ENCODE measurements at places on chromosomes 5 and 9. TPM values are rescaled to one million over a fixed set of nuclear protein-coding genes. Genes with fewer than 3 reads are reported as not detected.

DNA sequence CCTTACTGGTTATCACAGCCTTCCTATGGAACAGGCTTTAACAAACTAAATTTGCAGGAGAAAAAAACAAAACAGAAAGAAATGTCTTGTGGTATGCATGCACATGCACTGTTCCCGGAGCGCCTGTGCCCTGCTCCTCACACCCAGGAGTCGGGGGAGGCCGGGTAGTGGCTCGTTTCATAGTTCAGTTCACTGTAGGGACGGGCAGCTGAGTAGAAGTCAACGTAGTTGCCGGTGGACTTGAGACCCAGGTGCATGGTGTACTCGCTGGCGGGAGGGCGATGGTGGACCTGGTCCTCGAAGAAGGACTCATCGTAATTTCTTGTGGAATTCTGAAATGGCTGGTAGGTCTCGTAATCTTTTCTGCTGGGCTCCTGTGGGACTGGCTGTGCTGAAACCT lies 212.3 kb upstream of the DAP start:
- no peaks in the 10 kb centered on the region for H3K27me3 ChIP-seq
- H3K27ac ChIP-seq, result no peak overlapping the region
- no peaks in the 10 kb centered on the region for H3K36me3 ChIP-seq
- H3K4me3 ChIP-seq, result no peak overlapping the region

CARD6 gene
- total RNA-seq, result 1.7 TPM

DNA sequence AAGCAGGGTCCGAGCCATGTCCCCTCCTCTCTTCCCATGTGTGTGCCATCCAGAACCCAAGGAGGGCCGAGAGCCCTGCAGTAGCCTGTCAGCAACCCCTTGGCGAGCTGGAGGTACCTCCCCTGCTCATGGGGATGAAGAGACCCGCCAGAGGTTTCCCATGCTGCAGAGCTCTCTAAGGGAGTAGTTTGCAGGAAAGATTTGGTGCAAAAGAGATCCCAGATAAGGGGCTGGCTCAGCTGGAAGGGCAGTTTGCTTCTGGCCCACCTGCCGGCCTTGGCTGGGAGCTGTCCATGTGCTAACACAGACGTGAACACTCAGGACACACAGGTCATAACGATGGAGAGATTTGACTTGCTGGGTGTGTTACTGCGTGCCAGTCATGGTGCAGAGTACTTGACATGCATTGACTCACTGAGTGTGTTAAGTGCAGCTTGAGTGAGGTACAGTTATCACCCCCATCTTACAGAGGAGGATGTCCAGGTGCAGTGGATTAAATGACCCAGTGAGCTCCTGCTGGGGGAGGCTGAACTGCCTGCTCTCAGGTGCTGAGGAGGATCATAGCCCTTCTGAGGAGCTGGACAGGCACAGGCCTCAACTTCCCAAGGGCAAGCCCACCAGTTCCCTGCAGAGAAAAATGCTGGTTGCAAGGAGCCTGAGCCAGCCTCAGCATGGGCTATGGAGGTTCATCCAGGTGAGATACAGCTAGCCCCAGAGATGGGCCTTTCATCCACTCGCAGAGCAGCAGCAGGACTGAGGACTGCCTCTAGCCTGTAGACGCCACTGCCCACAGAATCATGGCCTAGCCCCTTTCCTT lies 6.3 kb upstream of the SLC25A48 start:
- peaks cover 4% of the 10 kb centered on the region for H3K4me1 ChIP-seq
- no peak overlapping the region for H3K4me3 ChIP-seq
- H3K27ac ChIP-seq, result no peak overlapping the region
- peaks cover 3% of the 10 kb centered on the region for H3K27me3 ChIP-seq
- DNase-seq, result no peak

DNA sequence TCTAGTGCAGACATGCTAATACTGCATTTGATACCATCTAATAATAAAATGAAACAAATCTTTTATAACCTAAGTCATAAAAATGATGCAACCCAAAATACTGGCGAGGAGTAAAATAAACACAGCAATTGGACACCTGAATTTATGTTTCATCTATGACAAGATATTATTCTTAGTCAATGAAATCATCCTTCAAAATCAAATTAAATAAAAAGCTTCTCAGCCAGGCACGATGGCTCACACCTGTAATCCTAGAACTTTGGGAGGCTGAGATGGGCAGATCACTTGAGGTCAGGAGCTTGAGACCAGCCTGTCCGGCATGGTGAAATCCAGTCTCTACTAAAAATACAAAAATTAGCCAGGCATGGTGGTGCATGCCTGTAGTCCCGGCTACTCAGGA lies 179.0 kb downstream of the TMEM232 start:
- H3K36me3 ChIP-seq, result no peaks in the 10 kb centered on the region
- no peaks in the 10 kb centered on the region for H3K27me3 ChIP-seq
- H3K4me3 ChIP-seq, result no peak overlapping the region
- no peak for DNase-seq

DNA sequence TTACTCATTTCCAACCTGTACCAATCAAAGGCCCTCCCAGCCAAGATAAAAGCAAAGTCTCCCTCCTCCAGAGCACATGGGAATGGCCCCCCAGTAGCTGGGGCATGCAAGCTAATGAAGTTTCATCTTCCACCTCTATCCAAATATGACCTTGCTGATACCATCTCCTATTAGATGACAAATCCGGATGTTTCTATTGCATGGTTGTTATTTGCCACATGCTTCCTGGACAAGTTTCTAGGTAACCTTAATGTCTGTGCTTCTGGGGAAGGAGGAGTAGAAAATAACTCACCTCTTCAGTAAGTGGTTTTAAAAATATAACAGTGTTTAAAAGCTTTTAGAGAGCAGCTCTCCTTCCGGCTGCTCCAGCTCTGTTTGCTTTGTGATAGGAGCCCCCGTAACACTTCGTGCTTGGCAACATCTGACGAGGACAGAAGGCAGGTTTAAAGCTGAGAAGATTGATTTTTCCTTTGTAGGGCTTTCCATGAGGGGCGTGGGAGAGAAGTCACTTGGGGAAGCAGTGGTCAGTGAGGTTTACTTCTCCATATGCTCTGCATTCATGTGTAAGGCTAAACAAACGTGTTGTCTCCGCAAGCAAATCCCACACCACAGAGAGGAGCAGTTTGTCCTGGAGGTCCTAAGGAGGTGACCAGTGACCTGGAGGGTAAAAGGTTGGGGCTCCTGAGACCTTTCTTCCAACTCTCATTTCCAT lies 40.3 kb upstream of the GLRX start:
- peak overlapping the region; percentile 74 for H3K27ac ChIP-seq
- no peak for DNase-seq
- H3K27me3 ChIP-seq, result no peaks in the 10 kb centered on the region
- H3K4me3 ChIP-seq, result peak overlapping the region; percentile 48
- no peaks in the 10 kb centered on the region for H3K36me3 ChIP-seq

- peaks cover 4% of the 10 kb centered on the region for H3K4me1 ChIP-seq
- H3K4me3 ChIP-seq, result no peak overlapping the region
- no peaks in the 10 kb centered on the region for H3K36me3 ChIP-seq
- DNase-seq, result no peak
- H3K27ac ChIP-seq, result no peak overlapping the region
Observed at GRCh38 chr5:66987126-66987525, 209.5 kb downstream of the CD180 start.

CCDC183 gene
- 0.14 TPM for total RNA-seq

EIF4EBP3 gene
- 13.8 TPM for total RNA-seq

REEP5 gene
- total RNA-seq, result 75.3 TPM

DNA sequence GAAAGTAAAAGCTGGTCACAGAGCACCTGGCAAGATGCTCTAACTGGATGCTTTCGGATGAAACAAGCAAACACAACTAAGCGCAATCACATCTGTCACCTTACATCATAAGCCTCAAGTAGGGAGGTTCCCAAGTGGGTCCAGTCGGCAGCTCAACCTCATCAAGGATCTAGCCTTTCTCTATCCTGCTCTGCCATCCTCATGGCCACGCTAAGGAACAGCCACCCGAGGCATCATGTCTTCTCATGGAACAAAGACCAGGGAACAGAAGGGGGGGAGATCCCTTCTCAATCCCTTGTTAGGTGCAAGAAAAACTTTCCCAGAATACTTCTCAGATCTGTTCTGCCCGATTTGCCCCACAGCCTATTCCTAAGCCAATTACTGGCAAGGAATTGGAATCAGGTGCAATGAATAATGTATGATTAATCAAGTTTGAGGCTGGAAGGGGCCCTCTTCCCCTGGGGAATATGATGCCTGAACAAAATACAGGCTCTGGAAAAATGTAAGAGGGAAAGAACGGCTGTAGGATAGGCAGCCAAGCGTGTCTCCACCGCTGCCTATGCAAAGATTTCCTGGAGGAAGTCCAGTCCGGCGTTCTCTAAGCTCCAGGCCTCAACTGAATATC lies 1.3 kb upstream of the HABP4 start:
- no peaks in the 10 kb centered on the region for H3K36me3 ChIP-seq
- no peak for DNase-seq
- peak overlapping the region; percentile 80 for H3K4me3 ChIP-seq
- H3K4me1 ChIP-seq, result peaks cover 17% of the 10 kb centered on the region

GRCh38 chr5:5521478-5521877 lies 99.0 kb downstream of the ICE1 start:
- peaks cover 23% of the 10 kb centered on the region for H3K4me1 ChIP-seq
- H3K27me3 ChIP-seq, result no peaks in the 10 kb centered on the region
- H3K27ac ChIP-seq, result peak overlapping the region; percentile 2

SLC28A3 gene
- total RNA-seq, result 0.44 TPM

GRCh38 chr9:81844131-81844567 lies 84.1 kb upstream of the SPATA31D4 start:
- DNase-seq, result no peak
- H3K36me3 ChIP-seq, result no peaks in the 10 kb centered on the region
- H3K4me3 ChIP-seq, result no peak overlapping the region
- H3K4me1 ChIP-seq, result no peaks in the 10 kb centered on the region

GRCh38 chr5:74341221-74341620 lies 299.3 kb downstream of the ENC1 start:
- H3K36me3 ChIP-seq, result no peaks in the 10 kb centered on the region
- H3K27ac ChIP-seq, result no peak overlapping the region
- no peaks in the 10 kb centered on the region for H3K4me1 ChIP-seq

DNA sequence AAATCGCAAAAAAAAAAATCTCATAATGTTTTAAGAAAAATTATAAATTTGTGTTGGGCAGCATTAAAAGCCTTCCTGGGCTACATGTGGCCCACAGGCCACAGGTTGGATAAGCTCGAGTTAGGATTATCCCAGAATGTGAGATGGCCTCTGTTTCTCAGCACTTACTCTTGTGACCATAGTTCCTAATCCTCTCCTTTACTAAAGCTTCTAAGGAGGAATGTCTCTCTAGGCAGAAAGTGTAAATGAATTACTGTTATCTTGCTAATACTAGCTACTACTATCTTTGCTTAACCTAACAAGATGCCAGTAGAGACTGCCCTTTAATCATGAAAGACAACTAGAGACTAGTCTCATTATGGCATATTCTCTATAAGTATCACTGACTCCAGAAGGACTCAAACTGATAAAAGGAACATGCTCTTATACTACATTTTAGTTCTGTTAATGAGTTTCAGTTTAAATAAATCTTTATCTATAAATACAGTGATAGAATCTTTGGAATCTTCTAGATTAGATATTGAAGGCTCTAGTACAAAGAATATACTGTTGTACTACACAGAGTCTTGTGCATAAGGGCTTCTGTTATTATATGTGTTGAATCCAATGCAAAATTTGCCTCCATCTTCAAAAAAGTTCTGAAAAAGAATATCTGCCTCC lies 13.8 kb downstream of the INVS start:
- no peak overlapping the region for H3K27ac ChIP-seq
- H3K36me3 ChIP-seq, result peaks cover 5% of the 10 kb centered on the region
- DNase-seq, result no peak
- peaks cover 7% of the 10 kb centered on the region for H3K4me1 ChIP-seq

- no peaks in the 10 kb centered on the region for H3K27me3 ChIP-seq
- H3K36me3 ChIP-seq, result peaks cover 9% of the 10 kb centered on the region
- peak overlapping the region; percentile 80 for H3K4me3 ChIP-seq
- H3K27ac ChIP-seq, result peak overlapping the region; percentile 93
- peaks cover 35% of the 10 kb centered on the region for H3K4me1 ChIP-seq
Observed at GRCh38 chr9:128007566-128008138, 26.9 kb upstream of the EEIG1 start.

DNA sequence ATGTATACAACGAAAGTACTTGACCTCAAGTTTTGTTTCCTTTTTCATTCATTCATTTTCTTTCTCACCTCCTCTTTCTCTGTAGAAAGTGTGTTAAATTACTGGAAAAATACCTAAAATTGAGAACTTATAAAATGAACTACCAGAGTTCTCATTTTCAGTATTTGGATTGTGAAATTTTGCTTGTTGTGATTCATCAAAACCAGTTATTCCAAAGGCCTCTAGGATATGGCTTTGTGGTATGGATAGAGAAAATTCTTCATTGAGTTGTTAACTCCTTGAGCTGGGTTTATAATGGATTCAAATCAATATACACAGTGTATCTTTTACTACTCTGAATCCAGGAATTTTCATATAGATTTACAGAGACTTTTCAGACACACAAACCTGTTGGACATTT lies 287.6 kb downstream of the KDM4C start:
- no peaks in the 10 kb centered on the region for H3K27me3 ChIP-seq
- DNase-seq, result no peak
- no peak overlapping the region for H3K4me3 ChIP-seq

- no peak for DNase-seq
- no peak overlapping the region for H3K4me3 ChIP-seq
Observed at GRCh38 chr5:172751761-172752510, 19.1 kb downstream of the DUSP1 start.

- H3K4me3 ChIP-seq, result peak overlapping the region; percentile 95
- no peaks in the 10 kb centered on the region for H3K27me3 ChIP-seq
- H3K4me1 ChIP-seq, result peaks cover 20% of the 10 kb centered on the region
- peak; percentile 64 for DNase-seq
- H3K36me3 ChIP-seq, result no peaks in the 10 kb centered on the region
Observed at GRCh38 chr9:26955222-26955903, 849 bp upstream of the IFT74 start.

EGR1 gene
- total RNA-seq, result 54.6 TPM

TEK gene
- not detected for total RNA-seq

DNA sequence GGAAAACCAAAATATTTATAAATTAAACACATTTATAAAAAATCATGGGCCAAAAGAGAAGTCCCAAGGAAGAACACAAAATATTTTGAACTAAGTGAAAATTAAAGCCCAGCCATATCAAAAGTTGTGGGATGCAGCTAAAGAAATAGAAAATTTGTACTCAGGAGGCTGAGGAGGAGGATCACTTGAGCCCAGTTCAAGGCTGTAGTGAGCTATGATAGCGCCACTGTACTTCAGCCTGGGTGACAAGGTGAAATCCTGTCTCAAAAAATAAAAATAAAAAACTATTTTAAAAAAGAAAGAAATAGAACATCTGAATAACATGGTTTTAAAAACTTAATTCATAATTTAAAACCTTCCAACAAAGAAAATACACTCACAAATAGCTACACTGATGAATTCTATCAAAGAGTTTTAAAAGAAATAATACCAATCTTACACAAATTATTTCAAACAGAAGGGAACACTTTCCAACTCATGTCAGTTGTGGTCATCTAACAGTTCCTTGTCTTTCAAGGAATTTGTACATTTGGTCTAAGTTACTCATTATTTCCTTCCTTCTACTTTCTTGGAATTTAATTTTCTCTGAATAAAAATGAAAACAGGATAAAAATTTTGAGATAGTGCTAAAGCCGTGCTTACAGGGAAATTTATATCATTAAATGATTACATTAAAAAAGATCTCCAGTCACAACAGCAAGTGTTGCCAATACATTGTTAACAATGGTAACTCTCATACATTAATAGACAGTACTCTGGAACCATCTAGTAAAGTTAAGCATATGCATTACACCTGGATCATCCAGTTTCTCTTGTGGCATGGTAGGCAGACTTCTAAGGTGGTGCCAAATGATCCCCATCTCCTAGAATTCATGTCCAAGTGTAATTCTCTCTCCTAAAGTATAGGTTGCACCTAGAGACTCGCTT lies 17.8 kb downstream of the PTBP3 start:
- peaks cover 39% of the 10 kb centered on the region for H3K36me3 ChIP-seq
- H3K4me1 ChIP-seq, result peaks cover 46% of the 10 kb centered on the region
- H3K4me3 ChIP-seq, result peak overlapping the region; percentile 49
- peak overlapping the region; percentile 78 for H3K27ac ChIP-seq
